ENCODE measurements at places on chromosomes 6 and 20.

DNA sequence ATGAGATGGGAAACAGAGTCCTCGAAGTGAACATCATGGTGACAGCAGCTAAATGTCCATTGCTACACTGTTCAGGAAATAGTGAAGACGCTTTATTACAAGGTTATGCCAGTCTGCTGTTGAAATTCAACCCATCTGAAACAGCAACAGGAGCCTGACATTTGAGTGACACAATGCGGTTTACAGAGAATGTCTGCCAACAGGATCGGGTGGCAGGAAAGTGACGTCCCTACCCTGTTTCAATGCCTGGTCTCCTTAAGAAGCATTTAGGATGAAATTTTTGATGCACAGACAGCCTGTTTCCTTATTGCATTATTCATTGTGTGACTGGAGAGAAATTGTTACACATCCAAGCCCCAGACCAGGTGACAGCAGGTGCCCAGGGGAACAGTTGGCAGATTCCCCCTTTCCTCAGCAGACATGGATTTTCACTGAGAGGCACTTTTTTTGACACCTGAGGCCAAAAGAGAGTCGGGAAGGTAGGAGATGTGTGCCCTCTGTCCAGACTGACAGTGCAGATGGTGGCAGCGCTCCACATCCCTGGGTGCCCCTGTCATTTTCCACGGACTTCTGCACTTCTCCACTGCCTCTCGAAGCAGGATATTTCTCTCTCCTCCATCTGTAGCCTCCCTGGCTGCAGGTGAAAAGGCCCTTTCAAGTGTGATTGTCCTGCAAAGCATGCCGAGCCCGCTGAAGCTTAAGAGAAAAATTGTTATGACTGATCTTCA lies 87.9 kb downstream of the BFSP1 start:
- no peak for DNase-seq

DNA sequence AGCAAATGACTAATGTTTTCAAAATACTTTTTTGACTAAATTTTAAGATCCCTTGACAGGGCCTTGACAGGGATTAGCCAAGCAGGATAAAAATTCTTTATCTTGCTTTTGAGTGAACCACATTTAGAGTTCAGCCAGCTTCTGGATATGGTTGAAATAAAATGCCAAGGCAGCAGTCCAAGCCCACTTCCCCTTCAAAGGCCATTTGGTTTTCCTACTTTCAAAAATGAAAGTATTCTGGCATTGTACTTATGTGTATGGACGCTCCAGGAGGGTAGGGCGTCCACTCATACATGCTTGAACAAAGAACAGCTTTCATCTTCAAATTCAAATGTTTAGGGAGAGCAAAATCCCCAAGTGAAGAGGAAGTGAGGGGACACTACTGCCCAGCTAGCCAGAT lies 82.3 kb upstream of the BCLAF1 start:
- DNase-seq = no peak

DNA sequence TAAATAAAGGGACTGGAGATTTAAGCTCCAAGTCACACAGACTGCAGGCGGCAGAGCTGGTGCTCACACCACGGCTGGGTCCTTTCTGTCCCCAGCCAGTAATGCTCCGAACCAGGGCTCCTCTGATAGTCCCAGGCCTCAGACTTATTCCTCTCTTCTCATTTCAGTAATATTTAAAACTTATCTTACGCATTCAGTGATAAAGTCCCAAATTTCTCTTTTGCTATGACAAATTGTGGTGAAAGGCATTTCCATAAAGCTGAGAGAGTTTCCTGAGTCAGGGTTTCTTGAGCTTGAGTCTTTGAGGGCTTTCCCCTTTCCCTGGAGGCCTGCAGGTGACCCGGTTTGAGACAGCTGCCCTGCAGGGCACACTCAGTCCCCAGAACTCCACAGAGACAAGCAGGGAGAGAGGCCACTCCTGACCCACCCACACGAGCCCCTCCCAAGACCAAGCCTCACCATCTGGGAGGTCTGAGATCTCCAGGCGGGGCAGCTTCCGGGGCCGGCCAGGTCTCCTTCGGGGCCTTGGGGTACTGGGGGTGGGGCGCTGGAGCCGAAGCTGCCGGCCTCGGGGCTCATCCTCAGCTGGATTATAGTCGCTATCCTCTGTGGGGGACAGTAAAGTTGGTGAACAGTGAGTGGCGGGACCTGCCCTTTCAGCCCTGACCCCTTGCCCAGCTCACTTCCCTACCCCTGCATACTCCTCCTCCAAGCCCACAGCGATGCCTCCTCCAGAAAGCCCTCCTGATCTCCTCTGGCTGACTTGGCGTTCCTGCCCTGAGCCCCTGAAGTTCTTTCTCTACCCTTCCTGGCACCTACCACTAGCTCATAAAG lies 6.6 kb downstream of the ZNF335 start:
- DNase-seq = no peak

DNA sequence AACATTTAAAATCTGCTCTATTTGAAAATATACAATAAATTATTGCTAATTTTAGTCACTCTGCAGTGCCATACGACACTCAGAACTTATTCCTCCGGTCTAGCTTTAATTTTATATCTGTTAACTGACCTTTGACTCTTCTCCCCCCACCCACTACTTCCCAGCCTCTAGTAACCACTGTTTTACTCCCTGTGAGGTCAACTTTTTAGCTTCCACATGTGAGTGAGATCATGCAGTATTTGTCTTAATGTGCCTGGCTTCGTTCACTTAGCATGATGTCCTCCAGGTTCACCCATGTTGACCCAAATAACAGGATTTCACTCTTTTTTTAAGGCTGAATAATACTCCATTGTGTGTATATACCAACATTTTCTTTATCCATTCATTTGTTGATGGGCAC lies 80.8 kb downstream of the RPP40 start:
- no peak for DNase-seq

DNA sequence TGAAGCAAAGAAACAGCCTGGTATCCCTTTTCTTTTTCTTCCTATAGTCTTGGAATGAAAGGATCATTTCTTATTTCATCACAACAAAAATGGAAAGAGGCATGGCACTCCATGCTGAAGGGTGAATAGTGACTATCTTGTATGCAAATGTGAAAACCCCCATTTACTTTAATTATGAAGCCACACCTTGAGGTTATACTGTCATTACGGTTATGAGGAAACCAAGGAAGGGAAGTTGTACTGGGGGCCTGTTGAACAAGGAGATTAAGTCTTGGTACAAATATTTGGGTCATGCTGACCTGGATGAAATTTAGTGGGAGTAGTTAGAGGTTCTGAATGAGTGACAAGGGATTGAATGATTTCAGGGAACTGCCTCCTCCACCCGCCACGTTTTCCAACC lies 8.7 kb upstream of the STXBP5 start:
- DNase-seq = no peak

- no peak for DNase-seq
Measured at GRCh38 chr6:134235937-134236751, 81.8 kb downstream of the SGK1 start.

- no peak for DNase-seq
Measured at GRCh38 chr6:30840084-30840934, 44.0 kb upstream of the DDR1 start.

DNA sequence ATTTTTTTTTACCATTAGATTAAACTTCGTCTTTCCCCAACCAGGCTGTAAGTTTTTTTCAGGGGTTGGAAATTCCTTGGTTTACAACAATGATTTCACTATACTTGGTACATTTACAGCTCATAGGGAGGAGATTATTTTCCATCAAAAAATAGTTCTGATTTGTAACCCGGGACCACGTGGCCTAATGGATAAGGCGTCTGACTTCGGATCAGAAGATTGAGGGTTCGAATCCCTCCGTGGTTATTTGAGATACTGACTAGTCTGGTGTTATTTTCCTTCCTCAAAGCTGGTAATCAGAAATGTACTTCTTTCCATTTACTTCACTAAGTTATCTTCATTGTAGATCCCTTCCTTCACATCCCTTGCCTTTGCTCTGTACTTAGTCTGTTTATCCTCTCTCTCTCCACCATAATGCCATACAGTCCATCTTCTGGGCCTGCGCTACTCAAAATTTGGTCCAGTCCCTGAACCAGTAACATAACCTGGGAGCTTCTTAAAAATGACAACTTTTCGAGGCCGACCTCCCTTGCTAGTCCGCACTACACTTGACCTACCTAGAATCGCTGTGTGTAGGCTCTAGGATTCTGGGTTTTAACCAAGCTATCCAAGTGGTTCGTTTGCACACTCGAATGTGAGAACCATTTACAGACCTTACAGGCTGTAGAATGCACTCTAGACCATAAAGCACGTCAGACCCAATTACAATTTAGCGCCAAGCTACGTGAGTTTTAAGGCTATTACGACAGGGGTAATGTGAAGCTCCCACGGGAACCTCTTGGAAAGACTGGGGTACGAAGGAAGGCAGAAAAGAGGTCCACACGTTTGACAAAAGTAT lies 42.1 kb upstream of the BTN3A2 start:
- peak; percentile 88 for DNase-seq

DNA sequence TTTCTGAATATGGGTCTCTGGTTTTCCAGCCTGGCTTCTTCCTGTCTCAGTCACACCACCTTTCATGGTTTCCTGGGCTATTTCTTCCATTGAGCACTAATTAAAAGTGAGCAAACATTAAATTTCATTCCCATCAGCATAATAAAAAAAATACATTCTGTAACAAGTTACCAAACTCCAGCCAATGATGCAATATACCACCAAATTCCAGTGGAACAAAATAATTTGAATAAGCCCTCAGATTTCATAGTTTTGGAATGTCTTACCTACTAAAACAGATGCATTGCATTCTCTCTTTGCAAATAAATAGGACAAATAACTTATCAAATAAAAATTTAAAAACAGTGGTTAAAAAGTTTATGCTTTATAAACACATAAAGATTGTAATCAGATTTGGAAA lies 97.8 kb upstream of the PRDM1 start:
- no peak for DNase-seq

GRCh38 chr20:44011251-44011940 lies 96.7 kb downstream of the TOX2 start:
- DNase-seq = no peak

DNA sequence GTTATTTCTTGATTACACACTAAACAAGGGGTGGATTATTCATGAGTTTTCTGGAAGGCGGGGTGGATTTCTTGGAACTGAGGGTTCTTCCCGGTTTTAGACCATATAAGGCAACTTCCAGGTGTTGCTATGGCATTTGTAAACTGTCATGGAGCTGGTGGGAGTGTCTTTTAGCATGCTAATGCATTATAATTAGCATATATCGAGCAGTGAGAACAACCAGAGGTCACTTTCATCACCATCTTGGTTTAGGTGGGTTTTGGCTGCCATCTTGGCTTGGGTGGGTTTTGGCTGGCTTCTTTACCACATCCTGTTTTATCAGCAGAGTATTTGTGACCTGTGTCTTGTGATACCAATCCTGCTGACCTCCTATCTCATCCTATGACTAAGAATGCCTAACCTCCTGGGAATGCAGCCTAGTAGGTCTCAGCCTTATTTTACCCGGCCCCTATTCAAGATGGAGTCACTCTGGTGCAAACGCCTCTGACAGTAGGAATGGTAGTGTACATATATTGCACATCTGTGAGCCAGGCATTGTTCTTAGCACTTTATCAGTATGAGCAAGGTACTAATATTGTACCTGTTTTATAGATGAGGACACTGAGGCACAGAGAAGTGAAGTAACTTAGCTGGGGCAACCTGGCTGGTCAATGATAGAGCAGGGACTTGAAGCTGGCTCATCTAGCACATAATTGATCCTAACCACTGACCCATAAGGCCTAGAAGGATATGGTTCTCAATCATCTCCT lies 203.7 kb downstream of the NFATC2 start:
- no peak for DNase-seq

DNA sequence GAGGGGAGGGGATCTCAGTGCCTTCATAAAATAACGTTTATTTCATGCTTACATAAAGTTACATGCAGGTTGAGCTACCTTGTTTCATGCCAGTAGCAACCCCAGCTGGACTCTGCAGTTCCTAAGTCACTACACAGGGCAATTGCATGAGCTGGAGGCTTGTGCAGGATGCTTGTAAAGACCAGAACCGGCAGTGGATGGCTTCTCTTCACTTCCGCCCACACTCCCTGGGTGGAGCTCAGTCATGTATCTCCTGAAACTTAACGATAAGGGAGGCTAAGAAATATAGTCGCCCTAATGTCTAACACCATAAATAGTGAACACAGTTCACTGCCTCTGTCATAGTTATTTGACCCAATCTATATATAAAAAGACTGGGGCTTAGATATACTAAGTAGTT lies 99.4 kb upstream of the RAB32 start:
- DNase-seq = no peak

DNA sequence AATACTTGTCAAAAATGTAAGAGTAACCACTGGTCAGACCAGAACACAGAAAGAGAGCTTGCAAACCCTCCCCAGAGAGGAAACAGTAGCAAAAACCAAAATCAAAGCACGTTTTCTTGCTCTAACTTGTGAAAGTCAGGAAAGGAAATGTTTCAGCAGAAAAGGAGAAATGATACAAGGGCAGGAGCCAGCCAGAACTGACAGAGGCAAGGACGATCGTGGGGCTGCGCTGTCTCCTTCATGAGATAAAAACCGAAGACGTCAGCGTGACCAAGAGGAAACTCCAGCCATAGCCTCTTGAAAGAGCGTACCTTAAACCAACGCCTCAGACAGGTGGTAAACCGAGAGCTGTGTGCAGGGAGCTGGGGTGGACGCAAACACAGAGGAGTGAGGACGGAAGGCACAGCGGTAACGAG lies 27.5 kb downstream of the LAMA5 start:
- no peak for DNase-seq

DNA sequence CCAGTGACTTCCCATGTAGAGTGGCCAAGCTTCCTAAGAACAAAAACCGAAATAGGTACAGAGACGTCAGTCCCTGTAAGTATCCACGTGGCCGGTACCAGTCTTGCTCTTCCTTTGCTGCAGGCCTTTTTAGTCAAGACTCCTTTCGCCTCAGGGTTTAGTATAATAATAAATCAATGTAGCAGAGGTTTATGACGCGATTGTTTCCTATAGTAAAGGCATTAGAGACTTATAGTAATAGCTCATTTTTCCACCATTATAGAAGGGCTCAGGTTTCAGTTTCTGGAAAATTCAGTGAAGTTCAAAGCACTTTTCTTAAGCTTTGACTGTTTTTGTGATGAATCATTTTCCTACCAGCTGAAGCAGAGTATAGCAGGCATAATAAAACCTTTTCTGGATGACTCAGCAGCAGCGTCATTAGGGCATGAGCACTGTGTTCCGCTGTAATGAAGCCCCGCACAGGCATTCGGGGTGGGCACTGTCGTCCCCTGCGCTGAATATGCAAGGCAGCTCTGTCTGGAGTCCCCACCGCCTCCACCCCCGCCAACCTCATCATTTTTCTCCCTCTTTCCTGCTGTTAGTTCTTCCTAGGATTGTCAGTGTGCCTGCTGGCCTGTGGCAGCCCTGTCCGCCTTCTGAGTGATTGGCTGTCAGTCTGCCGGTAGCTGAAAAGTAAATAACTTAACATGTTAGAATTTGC lies 51.3 kb downstream of the PTPN1 start:
- peak; percentile 87 for DNase-seq

- no peak for DNase-seq
Measured at GRCh38 chr6:107458672-107459282, 587 bp downstream of the PDSS2 start.
